Cortex of kidney (tissue), 1 donor: ENCODE measurements at places on chromosomes 5 and 9.

- DNase-seq, result no peak
Observed at GRCh38 chr9:35732800-35733541, 505 bp downstream of the CREB3 start.

GRCh38 chr5:115098041-115098702 lies 71.5 kb downstream of the TRIM36 start:
- no peak for DNase-seq

DNA sequence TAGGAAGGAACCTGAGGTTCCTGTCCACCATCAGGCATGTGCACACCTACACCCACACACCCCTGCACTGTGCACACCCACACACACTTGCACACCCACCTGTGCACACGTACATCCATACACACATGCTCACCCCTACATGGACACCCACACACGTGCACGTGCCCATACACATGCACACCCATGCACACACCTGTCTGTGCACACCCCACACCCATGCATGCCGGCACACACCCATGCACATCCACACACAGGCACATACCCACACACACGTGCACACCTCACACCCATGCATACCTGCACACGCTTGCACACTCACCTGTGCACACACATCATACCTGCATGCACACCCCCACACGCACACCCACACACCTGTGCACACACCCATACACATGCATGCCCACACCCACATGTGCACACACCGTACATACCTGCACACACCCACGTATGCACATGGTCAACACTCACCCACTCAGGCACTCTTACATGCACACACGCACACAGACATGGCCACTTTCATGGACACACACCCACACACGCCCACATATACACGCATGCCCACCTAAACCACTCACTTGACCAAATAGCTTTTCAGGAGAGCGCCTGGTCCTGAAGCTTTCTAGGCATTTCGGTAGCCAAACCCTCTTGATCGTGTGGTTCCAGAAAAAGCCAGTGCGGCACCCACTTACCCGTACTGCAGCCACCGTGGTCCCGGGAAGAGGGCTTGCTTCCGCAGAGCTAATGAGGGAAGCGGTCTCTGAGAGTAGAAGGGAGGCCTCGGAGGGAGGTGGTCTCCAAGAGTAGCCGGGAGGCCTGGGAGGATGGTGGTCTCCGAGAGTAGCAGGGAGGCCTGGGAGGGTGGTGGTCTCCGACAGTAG lies 36.7 kb upstream of the CLPTM1L start:
- no peak for DNase-seq

DNA sequence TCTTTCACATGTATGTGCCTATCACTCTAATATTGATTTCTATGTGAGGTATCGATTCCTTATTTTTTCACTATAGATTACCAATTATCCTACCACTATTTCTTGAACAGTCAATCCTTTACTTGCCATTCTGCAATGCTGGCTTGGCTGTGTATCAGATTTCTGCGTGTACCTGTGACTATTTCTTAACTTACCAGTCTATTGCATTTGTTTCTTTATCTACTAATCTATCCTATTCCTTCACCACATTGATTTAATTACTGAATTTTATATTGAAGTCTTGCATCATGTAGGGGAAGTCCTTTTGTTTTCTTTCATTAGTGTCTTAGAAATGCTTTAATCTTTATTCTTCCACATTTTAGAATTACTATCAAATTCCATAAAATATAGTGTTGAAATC lies 684.8 kb downstream of the LRRC70 start:
- DNase-seq, result no peak

DNA sequence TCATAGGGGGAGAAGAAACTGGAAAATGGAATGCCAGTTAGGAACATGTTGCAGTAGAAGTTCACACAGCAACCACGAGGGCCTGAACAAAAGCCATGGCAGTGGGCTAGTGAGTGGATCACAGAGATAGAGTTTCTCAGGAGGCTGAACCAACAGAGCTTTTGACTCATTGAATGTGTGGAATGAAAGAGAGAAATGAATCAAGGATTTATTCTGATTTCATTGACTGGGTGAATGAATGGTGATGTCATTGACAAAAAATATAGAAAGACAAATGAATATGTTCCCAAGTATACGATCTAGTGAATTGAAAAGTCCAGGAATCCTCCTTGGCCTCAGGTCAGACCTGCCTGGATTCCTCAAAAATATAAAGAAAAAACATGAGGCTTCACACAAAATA lies 99.2 kb downstream of the ZNF462 start:
- DNase-seq, result no peak

GRCh38 chr9:136122425-136123383 lies 4.0 kb upstream of the TMEM250 start:
- DNase-seq, result no peak

- no peak for DNase-seq
Observed at GRCh38 chr9:69319324-69320025, 5.5 kb upstream of the ENTREP1 start.

- DNase-seq, result no peak
Observed at GRCh38 chr9:93567271-93567959, 9.0 kb upstream of the PHF2 start.

- DNase-seq, result no peak
Observed at GRCh38 chr5:77015938-77016569, 14.2 kb upstream of the AGGF1 start.

DNA sequence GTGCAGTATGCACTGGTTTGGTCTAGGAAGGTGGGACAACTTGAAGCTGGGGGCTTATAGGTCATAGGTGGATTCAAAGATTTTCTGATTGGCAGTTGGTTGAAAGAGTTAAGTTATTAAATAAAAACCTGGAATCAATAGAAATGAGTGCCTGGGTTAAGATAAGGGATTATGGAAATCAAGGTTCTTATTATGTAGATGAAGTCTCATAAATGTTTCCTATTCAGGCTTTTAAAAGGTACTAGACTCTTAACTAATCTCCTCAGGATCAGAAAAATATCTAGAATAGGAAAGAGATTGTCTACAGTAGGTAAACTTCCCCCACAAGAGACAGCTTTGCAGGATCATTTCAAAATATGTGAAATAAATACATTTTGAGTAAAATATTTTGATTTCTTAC lies 163.3 kb upstream of the FBN2 start:
- no peak for DNase-seq

DNA sequence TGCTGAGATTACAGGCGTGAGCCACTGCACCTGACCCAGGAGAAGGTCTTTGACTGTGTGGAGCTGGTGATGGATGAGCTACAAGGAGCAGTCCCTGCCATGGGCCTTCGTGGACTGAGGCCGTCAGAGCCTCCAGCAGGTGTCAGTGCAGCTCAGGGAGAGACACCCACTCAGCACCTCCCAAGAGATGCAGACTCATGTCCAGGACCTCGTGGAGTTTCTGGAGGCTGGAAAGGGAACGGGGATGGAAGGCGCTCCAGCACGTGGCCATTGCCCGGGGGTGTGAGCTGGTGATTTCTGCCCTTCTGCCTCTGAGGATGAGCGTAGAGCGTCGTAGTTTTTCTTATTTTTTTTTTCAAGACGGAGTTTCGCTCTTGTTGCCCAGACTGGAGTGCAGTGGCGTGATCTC lies 9.5 kb downstream of the TOR4A start:
- no peak for DNase-seq

- DNase-seq, result no peak
Observed at GRCh38 chr5:86748538-86749105, 130.9 kb downstream of the COX7C start.

GRCh38 chr5:99088309-99088708 lies 159.5 kb upstream of the CHD1 start:
- DNase-seq, result no peak
